Placental pericyte (primary cell): ENCODE measurements at places on chromosomes 13 and 19. TPM values are rescaled to one million over a fixed set of nuclear protein-coding genes. Genes with fewer than 3 reads are reported as not detected.

Gene RFXAP
- 1.5 and 2.3 TPM in 2 replicates for total RNA-seq

Gene RASAL3
- total RNA-seq, result not detected in 2 replicates

Gene NKG7
- total RNA-seq, result not detected in 2 replicates

Gene LILRA5
- not detected in 2 replicates for total RNA-seq

Gene C19orf67
- not detected in 2 replicates for total RNA-seq

Gene SLC7A1
- 42.2 and 42.5 TPM in 2 replicates for total RNA-seq

Gene ZBTB32
- not detected in 2 replicates for total RNA-seq

Gene IGFL3
- not detected in 2 replicates for total RNA-seq

Gene KLK12
- not detected in 2 replicates for total RNA-seq

Gene ZNF578
- total RNA-seq, result 3.6 and 4.2 TPM in 2 replicates

Gene FAM32A
- total RNA-seq, result 102 and 108 TPM in 2 replicates

Gene ZNF829
- total RNA-seq, result 2.4 and 4.4 TPM in 2 replicates

Gene POLR1D
- total RNA-seq, result 54.8 and 87.1 TPM in 2 replicates

Gene LCP1
- 4.8 and 43.2 TPM in 2 replicates for total RNA-seq

Gene KLHL1
- total RNA-seq, result not detected in 2 replicates

Gene GAMT
- 35.0 and 41.1 TPM in 2 replicates for total RNA-seq

Gene TUBA3C
- not detected in 2 replicates for total RNA-seq

Gene BCAM
- total RNA-seq, result 6.1 and 7.4 TPM in 2 replicates

Gene HIF3A
- 3.7 and 5.5 TPM in 2 replicates for total RNA-seq

Gene CATSPERD
- total RNA-seq, result not detected in 2 replicates

Gene KCNRG
- total RNA-seq, result 2.2 and 4.9 TPM in 2 replicates

Gene PSG6
- not detected in 2 replicates for total RNA-seq

Gene DLEU7
- not detected in 2 replicates for total RNA-seq

Gene KIR2DL3
- total RNA-seq, result not detected in 2 replicates

Gene GSX1
- not detected in 2 replicates for total RNA-seq

Gene NLRP5
- total RNA-seq, result not detected in 2 replicates
